ENCODE measurements at places on chromosomes 2 and 18. TPM values are rescaled to one million over a fixed set of nuclear protein-coding genes. Genes with fewer than 3 reads are reported as not detected.

Gene IL18R1
- 25.5 TPM for total RNA-seq

Gene DNPEP
- total RNA-seq: 72.0 TPM

Gene ANKRD29
- total RNA-seq: 17.4 TPM

Gene C2orf74
- total RNA-seq: 6.2 TPM

Gene TXNDC2
- not detected for total RNA-seq

Gene C18orf54
- 1.8 TPM for total RNA-seq

Gene DPYSL5
- 0.48 TPM for total RNA-seq

Gene DHRS9
- total RNA-seq: 1.1 TPM

Gene SERPINB2
- total RNA-seq: 1.6 TPM

Gene REG3G
- total RNA-seq: not detected

Gene SERPINB3
- 0.17 TPM for total RNA-seq

Gene ATP8B1
- 36.5 TPM for total RNA-seq

Gene PLEK
- 0.93 TPM for total RNA-seq

Gene CHPF
- 180 TPM for total RNA-seq

Gene POTEF
- total RNA-seq: 32.6 TPM

Gene AQP12A
- not detected for total RNA-seq

Gene STARD6
- total RNA-seq: not detected

Gene CENPO
- total RNA-seq: 8.2 TPM

All from hepatocyte (in vitro differentiated cells).